ENCODE measurements at places on chromosomes 11 and 22.

DNA sequence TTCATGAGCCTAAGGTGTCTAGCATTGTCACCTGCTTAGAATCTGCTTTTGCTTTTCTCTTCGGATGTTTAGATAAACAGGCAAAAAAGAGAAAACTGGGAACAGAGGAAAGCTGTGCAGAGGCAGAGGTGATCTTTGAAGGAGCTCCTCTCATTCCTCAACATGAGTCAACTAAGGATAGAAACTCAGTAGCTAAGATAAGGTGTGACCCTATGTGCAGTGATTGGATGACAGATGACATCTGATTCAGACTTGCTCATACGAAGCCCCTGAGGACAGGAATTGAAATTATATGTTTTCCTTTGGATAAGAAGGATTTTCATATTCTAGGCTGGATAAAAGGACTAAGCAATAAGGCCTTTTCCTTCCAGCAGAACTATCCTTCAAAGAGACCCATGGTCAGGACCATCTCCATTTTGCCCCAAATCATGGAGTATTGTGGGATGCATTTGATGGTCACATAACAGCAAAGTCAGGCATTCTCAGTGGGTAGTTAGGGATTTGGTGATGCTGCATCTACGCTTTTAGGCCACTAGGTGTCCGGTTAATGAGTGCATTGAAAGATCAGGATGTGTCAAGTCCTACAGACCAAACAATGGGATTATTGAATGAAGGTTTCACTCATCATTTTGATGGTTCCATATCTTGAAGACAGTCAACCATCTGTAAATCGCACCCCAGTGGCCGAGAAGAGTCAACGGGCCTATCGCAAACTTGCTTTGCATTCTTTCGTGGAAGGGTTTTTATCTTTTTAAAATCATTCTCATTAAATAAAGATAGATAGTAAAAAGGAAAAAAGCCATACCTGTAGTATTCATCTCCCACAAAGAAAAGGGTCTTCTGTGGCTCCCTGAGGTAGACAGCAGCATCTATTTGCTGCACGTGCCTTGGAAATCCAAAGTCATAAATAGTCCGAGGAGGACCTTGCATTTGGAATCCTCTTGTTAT is 32.2 kb downstream of the MMP20 start:
- DNase-seq: no peak

DNA sequence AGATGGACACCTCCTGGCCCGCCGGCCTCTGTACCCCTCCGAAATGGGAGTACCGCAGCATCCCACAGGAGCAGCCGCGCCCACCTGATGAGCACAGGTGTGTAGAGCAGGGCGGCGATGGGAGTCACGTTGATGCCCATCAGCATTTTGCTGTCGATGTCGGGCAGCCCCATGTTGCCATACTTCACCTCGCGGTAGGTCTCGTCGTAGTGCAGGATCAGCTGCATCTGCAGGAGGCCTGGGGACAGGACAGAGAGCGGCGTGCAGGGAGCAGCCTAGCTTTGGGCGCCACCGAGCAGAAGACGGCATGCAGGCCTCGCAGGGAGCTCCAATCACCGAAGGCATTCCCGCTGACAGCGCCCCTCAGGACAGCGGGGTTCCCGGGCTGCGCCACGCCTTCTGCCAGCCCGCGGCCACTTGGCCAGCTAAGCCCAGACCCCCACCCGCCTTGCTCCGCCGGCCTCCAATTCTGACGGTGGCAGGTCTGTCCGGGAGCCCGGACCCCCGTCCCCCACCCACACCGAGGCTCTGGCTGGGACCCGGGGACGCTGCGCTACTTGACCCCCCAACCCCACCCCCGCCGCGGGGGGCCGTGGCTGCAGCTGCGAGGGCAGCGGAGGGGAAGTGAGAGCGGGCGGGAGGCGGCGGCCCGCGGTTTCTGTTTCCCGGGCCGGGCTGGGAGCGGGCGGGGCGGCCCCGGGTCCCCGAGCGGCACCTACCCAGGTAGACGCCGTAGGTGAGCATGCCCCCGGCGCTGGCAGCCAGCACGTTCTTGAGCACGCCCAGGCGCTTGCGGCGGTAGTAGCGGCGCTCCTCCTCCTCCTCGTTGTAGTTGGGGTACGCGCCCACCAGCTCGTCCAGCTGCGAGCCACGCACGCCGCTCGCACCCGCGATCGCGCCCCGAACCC is 705 bp downstream of the UNC93B1 start:
- peak; percentile 47 for DNase-seq

DNA sequence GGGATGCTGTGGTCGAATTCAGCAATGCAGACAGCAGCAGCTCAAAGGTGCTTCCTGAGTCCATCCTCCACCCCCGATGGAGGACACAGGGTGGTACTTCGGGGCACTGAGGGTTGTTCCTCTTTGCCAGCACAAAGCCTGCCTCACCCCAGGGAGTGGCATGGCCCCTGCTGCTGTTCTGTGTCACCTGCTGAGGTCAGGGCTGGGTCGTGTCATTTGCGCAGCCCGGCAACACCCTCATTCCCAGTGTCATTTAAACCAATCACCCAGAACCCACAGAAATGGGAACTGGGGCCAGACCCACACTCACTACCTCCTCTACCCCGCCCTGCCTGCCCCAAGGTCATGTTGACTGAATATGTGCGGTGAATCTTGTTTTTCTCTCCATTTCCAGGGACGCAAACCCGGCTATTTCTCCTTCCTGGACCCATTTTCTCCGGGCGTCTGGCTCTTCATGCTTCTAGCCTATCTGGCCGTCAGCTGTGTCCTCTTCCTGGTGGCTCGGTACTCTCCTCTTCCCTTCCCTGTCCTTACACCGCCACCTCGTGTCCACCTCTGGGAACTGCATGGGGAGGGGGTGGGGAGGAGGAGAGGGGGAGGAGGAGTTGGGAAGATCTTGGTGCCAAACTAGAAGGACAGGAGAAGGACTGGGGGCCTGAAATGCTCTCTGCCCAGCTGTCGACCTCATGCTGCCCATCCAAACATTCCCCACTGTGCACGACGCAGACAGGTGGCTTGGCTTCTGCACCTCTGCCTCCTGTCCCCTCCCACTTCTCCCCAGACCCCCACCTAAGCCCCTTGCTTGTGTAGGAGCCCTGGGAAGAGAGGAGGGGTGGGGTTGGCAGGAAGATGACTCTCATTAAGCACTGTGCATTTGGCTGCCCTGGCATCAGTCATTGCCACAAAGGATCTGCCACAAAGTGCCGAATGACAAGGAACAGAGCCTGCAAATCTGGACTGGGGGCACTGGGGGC is 71.2 kb upstream of the TBCEL start:
- DNase-seq: no peak

DNA sequence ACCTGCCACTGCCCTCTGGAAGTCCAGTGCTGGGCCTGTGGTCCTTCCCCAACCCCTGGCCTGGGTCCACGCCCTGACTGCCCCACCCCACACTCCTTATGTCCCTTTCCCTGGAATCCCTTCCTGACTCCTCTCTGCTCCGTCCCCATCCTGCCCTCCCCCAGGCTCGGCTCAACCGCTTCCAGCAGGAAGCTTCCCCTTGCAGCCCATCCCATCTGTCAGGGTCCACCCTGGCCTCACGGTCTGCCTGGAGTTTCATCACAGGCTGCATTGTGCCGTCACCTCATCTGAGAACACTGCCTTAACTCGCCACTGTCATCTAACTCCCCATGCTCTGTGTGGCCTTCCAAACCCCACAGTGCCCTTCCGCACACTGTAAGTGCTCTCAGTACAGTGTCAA is 64.3 kb downstream of the NAT10 start:
- DNase-seq: no peak

DNA sequence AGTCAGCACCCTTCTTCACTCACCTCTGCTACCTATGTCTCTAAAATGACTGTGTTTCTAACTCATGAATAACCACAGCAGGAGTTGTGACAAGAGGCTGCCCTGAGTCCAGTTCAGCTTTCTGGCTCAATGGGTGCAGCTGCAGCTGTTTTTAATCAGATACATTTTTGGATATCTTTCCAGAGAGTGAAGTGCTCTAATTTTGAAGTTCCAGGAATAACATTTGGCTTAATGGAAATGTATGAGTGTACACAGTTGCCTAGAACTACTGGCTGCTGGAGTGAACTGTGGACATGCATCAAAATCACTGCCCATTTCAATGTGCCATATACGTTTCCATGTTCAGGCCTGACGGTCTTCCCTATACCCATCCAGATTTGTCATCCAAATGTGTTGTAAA is 769.5 kb upstream of the ANO3 start:
- DNase-seq: no peak

- DNase-seq: no peak
These were observed 29.2 kb downstream of the KCNQ1OT1 start for GRCh38 chr11:2670541-2671100.

Measured in T-helper 17 cell (primary cell).